Activated CD8-positive, alpha-beta memory T cell treated with anti-CD3 and anti-CD28 coated beads for 1 hour (primary cell): ENCODE measurements at places on chromosomes 5 and 9.

DNA sequence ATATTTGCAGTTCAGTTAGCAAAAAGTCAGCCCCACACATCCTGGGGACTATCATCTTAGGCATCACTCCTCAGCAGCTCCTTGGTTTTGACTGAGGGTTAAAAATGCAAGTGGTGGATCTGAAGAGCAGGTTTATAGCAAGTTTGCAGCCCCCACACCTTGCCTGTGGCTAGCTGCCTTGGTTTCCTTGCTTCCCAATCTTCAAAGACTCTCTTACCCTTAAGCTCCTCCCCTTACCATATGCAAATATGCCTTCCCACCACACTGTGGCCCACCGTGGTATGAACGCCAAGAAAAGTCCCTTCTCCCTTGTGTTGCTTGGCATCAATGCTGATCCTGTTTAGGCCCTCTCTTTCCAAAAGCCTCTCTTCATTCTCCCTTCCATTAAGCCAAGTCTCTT lies 45.0 kb upstream of the AGXT2 start:
- DNase-seq = no peak

DNA sequence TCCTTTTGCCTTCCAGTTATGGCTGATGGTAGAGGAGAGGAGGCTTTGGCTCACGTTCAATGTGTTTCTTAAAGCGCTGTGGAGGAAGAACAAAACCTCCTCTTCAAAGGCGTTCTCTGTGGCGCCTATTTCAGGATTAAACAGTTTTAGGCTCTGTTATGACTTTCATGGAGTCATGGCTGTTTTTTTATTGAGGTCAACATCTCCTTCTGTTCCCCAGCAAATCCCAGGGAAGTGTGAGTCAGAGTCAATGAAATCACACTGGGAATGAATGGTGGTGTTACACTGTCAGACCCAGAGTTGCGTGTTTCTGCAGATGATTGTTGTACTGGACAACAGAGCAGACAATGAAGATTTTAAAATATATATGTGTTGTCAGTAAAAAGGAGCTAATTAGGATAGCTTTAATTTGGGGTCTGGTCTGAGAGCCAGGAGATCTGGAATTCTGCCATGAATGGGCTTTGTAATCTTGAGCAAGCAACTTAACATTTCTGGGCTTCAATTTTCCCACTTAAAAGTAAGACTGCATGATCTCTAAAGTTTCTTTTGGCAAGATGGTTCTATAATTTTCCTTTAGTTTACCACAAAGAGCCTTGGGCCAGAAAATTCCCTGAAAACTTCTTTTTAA lies 240.7 kb downstream of the CSNK1G3 start:
- DNase-seq = no peak

DNA sequence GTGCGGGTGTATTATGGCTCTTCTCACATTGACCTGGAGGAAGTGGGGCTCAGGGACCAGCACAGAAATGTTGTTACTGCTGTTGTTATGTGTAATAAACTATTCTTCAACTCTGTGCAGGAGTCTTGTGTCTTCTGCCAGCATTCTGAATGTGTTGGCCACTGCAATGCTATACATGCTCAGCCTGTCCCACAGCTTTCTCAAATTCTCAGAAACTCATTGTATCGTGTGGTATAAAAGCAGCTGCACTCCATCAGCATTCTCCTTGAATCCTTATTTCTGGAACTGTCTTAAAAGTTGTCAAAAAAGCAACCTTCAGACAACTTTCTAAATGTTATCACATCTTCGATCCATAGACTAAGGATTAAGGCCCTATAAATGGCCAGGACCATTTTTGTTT lies 72.0 kb downstream of the ZNF474 start:
- DNase-seq = no peak

- no peak for DNase-seq
Measured at GRCh38 chr9:125821078-125821477, 73.9 kb downstream of the PBX3 start.

- DNase-seq = no peak
Measured at GRCh38 chr9:70573308-70573707, 158.9 kb upstream of the KLF9 start.

DNA sequence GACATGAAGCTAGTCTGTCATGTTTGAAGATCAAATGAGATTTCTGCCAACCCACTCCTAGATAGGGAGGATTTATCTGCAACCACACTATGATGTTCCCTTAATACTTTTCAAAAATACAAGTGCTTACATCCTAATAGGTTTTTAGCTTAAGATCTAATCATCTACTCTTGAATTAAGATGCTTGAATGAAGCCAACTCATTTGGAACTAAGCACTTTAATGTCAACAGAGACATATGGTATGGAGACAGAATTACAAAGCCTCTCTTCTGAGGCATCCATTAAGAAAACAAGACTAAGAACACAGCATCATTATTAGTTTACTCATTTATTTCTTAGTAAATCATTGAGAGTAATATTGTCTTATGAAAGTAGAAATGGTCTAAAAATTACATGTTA lies 139.3 kb upstream of the NFIB start:
- DNase-seq = no peak

- no peak for DNase-seq
Measured at GRCh38 chr5:132049093-132049492, 11.4 kb upstream of the IL3 start.

GRCh38 chr5:158308429-158309025 lies 449.6 kb upstream of the CLINT1 start:
- DNase-seq = no peak

GRCh38 chr9:128116104-128117083 lies 11.1 kb downstream of the PTGES2 start:
- DNase-seq = no peak

DNA sequence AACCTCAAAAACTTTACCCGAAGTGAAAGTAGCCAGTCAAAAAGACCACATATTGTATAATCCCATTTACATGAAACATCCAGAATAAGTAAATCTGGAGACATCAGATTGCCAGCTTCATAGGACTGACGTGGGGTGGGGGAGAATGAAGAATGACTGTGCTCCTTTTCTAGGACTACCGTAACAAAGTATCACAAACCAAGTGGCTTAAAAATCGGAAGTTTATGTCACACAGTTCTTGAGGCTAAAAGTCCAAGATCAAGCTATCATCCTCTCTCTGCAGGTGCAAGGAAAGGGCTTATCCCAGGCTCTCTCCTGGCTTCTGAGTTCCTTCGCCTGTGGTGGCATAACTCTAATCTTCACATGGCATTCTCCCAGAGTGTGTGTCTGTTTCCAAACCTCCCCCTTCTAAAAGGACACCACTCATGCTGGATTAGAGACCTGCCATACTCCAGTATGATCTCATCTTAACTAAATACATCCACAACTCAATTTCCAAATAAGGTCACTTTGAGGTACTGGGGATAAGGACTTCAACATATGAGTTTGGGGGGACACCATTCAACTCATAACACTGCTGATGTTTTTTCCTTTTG lies 25.5 kb downstream of the ADAM19 start:
- no peak for DNase-seq

DNA sequence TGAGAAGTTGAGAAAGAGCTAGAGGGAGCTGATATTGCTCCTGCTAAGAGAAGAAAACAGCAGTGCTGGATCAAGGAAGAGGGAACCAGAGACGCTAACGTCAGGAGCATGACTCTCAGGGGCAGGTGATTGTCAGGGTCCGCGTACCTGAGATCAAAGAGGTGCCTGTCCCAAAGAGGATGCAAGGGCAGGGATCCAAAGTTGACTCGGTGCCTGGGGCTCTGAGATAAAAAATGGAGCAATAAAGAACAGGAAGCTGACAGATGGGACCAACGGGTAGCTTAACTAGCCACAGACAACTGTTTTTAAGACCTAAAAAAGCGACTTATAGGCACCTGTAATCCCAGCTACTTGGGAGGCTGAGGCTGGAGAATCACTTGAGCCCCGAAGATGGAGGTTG lies 517.8 kb downstream of the IRX1 start:
- no peak for DNase-seq

DNA sequence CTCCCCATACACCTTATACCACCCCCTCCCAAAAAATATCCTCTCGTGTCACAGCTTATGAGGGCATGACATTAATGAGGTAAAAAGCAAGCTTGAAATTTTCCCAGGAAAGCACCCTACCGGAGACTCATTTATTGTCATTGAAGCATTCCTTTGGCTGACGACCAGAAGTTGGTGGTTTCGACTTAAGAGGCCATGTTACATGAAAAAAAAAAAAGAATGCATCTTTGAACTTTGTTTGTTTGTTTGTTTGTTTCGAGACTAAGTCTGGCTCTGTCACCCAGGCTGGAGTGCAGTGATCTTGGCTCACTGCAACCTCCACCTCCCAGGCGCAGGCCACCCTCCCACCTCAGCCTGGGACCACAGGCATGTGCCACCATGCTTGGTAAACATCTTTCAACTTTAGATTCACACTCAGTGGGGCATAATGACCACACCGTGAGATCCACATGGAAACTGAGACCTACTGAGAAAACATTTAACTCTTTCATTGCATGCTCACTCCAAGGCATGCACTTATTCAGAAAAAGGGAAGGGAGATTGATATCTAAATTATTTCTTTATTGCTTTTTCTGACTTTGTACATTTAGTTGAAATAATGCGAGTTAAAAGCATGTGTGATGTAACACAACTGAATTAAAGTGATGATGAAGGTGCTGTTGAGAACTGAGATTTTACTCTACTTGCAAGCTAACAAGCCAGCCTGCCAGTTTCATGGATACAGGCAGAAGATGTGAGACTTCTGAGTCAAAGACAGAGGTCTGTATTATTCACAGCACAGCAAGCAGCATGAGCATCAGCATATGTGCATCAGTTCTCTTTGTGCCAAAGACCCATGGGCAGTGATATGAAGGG lies 5.1 kb upstream of the RAB14 start:
- no peak for DNase-seq

DNA sequence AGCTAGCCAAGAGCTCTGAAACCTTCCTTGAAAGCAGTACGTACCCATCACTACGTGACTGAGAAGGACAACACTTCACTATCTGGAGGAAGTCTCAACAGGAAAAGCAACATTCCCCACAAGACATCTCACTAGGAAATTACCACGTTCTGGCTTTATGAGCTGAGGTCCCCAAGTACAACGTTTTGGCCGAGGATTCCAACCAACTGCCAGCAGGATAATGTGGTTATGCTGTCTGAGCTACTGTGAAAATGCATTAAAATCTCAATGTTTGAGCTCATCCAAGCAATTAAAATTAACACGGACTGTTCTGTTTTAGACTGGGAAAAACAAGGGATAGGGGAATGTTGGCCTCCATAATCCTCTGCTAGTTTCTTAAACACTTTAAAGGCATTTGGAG lies 16.4 kb downstream of the MED27 start:
- no peak for DNase-seq
